ENCODE measurements at places on chromosomes 2 and 18. TPM values are rescaled to one million over a fixed set of nuclear protein-coding genes. Genes with fewer than 3 reads are reported as not detected.

The ZNF519 gene
- 7.4 TPM for total RNA-seq

The MLPH gene
- total RNA-seq: 50.7 TPM

The GKN2 gene
- not detected for total RNA-seq

The SLC4A3 gene
- 2.6 TPM for total RNA-seq

The FAM124B gene
- total RNA-seq: 0.12 TPM

The CRACDL gene
- total RNA-seq: not detected

The KIF5C gene
- 1.3 TPM for total RNA-seq

The IL18R1 gene
- not detected for total RNA-seq

The ITPRIPL1 gene
- total RNA-seq: 1.3 TPM

The DLGAP1 gene
- total RNA-seq: not detected

The MRPL30 gene
- total RNA-seq: 39.5 TPM

The HDAC4 gene
- total RNA-seq: 3.9 TPM

The TOGARAM2 gene
- not detected for total RNA-seq

The DUSP28 gene
- 4.1 TPM for total RNA-seq

The AP1S3 gene
- 3.0 TPM for total RNA-seq

The ACKR3 gene
- 2.7 TPM for total RNA-seq

The ECEL1 gene
- total RNA-seq: not detected

The STAMBP gene
- total RNA-seq: 64.5 TPM

The ADRA2B gene
- not detected for total RNA-seq

The HJURP gene
- 58.4 TPM for total RNA-seq

The TMEM237 gene
- 58.8 TPM for total RNA-seq

The MYOM1 gene
- total RNA-seq: not detected

The DYSF gene
- 0.81 TPM for total RNA-seq

The ALPP gene
- total RNA-seq: 0.59 TPM

The POMC gene
- not detected for total RNA-seq

The GREB1L gene
- 3.9 TPM for total RNA-seq

The NRP2 gene
- 84.6 TPM for total RNA-seq

The MATN3 gene
- 0.81 TPM for total RNA-seq

The PLB1 gene
- total RNA-seq: 1.5 TPM

The TAF4B gene
- total RNA-seq: 4.0 TPM

The FAM110C gene
- not detected for total RNA-seq

The FSIP2 gene
- 0.25 TPM for total RNA-seq

The EVX2 gene
- total RNA-seq: not detected

The CFAP210 gene
- total RNA-seq: not detected
